ENCODE measurements at places on chromosomes 7 and 10.
A peak's percentile ranks its signal among the peaks of the same experiment; 100 is the strongest.

DNA sequence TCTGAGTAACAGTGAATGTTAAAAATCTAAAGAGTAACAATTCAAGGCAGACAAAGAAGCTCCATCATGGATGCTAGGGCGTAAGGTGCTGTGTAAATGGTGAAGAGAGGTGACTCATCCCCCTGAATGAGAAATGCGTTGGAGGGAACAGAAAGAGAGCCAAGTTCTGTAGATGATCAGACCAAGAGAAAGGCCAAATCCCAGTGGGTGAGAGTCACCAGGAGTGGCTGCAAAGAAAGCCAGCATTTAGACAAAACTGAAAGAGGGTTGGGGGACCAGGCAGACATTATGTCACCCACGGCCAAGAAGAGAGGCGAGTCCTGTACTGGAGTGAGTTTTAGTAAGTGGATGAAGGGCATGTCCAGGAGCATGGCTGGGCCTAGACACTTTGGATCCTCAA lies 153.1 kb downstream of the TRIL start:
- peak; percentile 54 for DNase-seq

- no peak for DNase-seq
These were observed 487.8 kb downstream of the ZNF33B start for GRCh38 chr10:42150428-42151061.

DNA sequence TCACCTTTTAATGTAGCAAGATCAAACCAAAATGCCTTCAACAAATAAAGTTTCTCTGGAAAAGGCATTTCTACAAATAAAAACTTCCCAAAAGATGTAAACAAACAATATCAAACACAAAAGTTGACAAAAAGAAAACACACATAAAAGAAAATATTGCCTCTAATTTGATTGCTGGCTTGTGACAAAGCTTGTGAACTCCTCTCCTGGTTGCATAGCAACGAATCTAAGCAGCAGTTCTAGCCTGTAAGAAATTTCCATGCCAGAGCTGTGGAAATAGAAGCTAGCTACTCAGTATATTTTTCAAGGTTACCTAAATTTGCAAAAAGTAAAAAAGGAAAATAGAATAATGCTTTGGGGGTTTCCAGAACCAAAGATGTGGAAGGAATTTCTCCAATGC lies 173.9 kb upstream of the CDK1 start:
- no peak for DNase-seq

- no peak for DNase-seq
These were observed 46.5 kb upstream of the EMX2 start for GRCh38 chr10:117496031-117496430.

- no peak for DNase-seq
These were observed 113.1 kb upstream of the PCBD1 start for GRCh38 chr10:71001470-71001869.

DNA sequence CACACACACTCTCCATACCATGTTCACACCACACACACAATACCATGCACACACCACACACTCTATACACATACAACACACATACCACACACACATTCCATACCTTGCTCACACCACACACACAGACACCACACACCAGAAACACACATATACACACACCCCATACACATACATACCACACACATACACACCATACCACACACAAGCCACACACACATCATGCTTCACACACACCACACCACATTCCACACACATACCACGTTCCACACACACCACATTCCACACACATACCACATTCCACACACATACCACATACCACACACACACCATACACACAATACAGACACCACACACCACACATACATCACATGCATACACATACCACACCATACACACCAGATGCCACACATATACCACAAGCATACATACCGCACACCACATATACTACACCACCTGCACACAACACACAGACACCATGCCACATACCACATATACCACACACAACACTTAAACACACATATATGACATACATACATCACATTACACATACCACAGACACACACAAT lies 282.7 kb downstream of the POU6F2 start:
- DNase-seq, result no peak

- DNase-seq, result no peak
These were observed 28.4 kb downstream of the JMJD1C start for GRCh38 chr10:63437116-63437949.

GRCh38 chr10:47376522-47377220 lies 7.4 kb downstream of the ZNF488 start:
- DNase-seq, result peak; percentile 4

DNA sequence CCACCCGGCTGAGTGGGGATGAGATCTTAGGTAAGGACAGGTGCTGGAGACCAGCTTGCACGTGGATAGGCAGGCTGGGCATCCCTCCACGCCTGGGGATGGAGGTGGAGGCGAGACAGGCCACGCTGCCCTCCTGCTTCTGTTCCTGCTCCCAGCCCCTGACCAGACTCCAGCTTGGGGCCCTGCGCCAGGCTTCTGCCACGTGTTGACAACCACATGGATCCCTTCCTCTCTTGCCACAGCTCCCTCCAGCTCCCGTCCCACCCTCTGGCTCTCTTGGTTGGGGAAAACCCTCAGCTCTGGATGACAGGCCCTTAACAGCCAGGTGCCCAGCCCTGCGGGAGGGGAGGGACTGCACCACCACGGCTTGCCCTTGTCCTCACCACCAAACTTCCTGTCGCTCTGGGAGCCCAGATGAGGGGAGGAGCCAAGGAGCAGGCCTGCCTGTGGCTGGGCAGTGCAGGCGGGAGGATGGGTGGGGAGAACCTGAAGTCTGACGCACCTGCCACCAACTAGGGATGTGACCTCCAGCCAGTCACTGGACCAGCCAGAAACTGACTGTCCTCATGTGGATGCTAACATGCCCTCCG lies 36.0 kb downstream of the KCNH2 start:
- DNase-seq, result peak; percentile 84

DNA sequence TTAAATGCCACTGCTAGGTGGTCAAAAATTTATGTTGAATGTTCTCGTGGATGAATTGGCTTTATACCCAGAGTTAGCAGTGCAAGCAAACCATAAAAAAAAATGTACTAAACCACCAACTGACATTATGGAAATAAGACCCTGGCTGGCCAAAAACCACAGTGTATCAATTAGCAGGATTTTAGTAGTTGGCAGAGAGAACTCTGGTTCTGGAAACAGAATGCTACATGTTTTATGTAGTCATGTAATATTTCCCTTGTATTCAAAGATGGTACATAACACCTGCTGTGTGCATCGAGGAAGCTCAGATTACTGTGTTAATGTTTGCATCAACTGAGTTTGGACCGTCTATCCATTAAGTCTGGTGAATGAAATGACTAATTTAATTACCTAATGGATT lies 618.5 kb downstream of the CCSER2 start:
- peak; percentile 96 for DNase-seq

DNA sequence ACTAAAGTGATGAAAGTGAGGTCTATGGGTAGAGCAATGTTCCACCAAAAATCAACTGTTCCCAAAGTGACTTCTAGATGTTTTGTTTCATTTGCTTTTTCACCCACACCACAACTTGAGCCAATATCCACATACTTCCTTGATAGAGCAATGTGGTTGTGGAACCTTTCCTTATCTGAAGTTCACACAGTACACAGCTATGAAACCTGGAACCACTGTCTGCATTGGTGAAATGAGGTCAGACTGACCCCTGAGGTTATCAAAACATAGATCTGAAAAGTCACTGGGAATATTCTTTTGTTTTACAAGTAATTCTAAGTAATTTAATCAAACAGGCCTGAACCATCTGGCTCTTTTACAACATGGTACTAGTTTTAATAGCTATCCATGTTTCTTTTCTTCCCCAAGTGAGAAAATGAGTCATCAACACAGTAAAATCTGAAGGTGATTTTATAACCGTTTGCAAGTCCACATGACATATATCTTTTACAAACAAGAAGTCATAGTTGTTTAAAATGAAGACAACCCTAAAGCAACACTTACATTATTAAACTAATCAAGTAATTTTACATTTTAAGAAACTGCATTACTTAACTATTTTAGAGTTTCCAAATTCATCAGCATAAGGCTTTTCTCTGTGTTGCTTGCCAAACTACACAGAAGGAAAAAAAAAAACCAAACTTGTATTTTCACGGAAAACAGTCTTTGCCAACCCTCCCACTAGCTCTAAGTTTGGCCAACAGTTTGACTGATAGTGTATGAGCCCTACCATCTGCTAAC lies 80.3 kb downstream of the LRRC17 start:
- DNase-seq, result peak; percentile 56

- DNase-seq, result no peak
These were observed 68.4 kb downstream of the RAMP3 start for GRCh38 chr7:45225948-45226335.

GRCh38 chr10:36629476-36629875 lies 495.9 kb upstream of the ANKRD30A start:
- DNase-seq, result no peak

DNA sequence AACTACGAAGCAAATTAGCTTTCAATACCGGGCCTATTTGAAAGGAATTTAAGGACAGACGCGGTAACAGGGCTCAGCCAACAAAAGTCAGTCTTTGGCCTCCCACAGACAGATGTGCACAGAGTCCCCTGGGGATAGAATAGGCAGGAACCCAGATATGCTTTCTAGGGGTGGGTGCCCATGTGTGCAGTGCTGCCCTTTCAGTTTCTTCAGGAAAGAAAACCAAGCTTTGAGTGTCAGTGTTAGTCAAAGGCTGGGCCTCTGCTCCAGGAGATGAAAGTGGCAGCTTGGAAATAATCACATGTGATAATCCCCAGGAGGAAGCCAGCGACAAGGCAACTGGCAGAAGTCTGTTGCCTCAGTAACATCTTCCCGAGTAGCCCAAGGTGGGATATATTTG lies 43.8 kb upstream of the CSTF2T start:
- DNase-seq, result peak; percentile 61

DNA sequence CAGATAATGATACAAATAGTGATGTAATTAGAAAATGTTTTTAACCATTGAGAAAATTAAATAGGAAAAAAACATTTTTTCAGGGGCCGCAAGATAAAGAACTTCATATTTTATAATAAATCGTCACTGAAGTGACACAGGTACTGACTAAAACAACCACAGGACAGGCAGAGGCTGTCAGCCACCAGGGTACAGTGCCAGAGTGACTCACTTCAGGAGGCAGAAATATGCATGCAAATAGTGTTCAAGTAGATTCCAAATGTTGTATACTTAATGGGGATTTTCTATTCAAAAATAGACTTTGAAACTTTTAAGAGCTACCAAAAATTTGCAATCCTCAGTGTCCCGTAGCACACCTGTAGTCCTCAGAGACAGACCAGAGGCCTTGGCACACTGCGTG lies 68.6 kb downstream of the FRMPD2 start:
- no peak for DNase-seq

GRCh38 chr7:11341285-11341944 lies 367.7 kb downstream of the PHF14 start:
- DNase-seq, result peak; percentile 90

DNA sequence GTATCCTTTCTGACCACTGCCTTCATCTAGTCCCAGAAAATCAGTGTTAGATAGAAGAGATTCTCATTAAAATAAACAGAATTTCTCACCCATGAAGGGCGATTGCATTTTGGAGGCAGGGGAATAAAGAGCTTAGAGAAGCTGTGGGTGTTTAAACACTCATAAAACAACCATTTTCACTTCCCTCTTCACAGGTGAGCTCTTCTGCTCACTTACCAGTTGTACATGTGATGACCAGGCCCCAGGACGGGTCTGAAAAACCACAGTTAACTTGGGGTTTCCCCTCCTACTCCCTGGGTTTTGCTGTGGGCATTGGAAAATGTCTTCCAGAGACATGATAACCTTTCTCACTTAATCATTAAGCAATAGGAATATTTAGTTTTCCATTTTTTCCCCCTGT lies 411.6 kb upstream of the DPP6 start:
- DNase-seq, result no peak

DNA sequence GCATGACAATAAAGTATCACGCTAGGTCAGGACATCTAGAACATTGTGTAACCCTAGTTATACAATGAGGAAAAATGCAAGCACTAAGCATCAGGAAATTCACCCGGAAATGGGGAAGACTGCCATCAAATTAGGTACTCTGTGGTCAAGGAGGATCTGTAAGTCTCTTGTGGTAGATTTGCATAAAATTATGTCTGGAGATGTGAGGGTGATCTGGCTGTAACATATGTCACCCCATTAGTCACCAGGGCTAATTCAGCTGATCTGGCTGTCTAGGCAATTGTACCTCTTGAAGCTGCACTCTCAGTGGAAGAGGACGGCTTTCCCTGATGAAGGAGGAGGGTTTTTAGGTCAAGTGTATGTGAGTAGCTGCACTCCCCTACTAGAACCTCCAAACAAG lies 14.8 kb downstream of the AKR1D1 start:
- DNase-seq, result no peak

- DNase-seq, result peak; percentile 39
These were observed 121.6 kb downstream of the C10orf105 start for GRCh38 chr10:71597821-71598498.

GRCh38 chr7:10205696-10206095 lies 768.0 kb upstream of the PHF14 start:
- no peak for DNase-seq

DNA sequence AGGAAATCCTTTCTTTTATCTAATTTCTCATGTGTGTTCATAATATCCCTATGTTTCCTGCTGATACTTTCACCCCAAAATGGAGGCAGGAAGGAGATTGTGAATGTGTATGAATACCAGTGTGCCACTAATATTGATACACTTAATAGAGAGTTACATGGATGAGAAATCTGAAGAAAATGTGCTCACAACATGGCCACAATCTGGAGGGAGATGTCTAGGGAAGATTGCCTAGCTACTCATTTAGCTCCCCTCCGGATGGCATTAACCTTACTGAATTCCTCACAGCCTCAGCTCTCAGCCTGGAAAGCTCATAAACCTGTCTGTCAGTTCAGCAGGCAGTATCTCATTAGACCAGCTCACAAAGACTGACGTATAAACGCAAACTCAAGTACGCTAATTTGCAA lies 23.4 kb upstream of the DMTF1 start:
- DNase-seq, result peak; percentile 80

DNA sequence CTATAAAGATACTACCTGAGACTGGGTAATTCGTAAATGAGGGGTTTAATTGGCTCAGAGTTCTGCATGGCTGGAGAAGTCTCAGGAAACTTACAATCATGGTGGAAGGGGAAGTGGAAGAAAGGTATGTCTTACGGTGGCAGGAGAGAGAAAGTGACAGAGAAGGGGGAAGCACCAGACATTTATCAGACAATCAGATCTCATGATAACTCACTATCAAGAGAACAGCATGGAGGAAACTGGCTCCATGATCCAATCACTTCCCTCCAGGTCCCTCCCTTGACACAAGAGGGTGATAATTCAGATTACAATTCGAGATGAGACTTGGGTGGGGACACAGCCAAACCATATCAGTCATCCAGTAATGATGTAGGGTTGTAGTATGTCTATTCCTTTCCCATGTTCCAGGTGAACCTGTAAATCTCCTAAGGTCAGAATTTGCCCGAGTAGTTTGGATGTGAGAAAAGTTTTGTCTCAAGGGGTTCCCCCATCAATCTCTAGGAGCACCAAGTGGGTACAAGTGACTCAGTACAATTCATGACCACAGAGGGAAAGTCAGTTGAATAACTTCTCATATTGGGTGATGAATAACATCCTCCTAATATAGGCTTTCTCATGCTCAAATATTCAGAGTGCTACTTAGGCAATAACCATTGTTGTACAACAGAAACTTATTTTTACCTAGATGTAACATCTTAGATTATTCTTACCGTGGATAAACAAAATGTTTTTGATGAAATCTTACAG lies 39.7 kb upstream of the MTPN start:
- DNase-seq, result no peak

GRCh38 chr7:151435103-151435916 lies 4.6 kb downstream of the CRYGN start:
- DNase-seq, result no peak
